Endothelial cell (in vitro differentiated cells): ENCODE measurements at places on chromosomes 5 and 9. TPM values are rescaled to one million over a fixed set of nuclear protein-coding genes. Genes with fewer than 3 reads are reported as not detected.

The PRDM9 gene
- not detected for total RNA-seq

DNA sequence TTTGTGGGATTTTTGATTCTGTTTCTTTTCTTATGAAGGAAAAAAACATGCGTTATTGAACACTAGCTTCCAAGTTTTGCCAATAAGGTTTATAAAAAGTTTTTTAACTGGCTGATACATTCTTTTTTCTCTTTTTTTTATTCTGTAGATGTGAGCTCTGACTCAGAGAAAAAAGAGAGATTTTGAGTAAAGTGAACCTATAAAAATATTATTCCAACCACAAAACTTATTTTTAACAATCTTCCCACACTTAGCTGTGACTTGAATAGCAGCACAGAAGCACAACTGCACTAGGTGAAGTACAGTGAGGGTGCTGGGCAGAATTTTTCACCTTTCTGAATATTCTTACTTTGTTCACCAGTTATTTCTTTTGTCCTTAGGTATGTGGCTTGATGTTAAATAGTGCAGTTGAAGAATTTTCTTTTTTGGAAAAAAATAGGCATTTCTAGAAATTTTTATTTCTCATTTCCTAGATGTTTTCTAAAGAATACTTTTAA lies 41.6 kb downstream of the CHSY3 start:
- DNase-seq = no peak

The PCDHB2 gene
- total RNA-seq = 44.9 TPM

The BARHL1 gene
- total RNA-seq = 2.4 TPM

The PLAC8L1 gene
- total RNA-seq = 0.80 TPM

The UGT3A1 gene
- 0.85 TPM for total RNA-seq

DNA sequence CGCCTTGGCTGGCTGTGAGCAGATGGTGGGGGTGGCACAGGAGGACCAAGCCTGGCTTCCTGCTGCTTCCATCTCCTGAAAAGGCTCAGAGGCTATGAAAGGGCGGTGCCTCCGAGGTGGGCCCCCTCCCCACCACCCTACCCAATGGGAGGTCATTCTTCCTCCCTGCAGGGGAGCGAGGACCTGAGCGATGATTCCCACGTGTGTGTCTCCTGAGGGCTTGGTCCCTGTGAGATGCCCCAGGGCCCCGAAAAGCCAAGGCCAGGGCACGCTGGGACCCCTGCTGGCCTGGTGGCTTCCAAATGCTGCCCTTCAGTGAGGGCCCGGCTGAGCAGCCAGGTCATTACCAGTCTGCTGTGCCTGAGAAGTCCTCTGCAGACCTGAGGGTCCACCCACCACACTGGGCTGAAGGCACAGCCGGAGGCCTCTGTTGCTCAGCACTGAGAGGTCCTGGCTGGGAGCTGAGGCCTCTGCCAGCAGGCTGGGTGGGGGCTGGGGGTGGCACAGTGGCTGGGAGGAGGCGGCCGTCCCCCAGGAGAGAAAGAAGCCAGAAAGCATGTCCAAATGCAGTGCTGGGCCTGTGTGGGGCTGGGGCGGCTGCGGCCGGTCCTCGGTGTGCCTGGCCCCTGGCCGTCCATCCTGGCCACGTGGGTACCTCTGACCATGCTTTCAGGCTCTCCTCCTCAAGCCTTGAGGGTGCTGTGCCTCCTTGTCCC lies 14.0 kb upstream of the SLC6A19 start:
- no peak for DNase-seq

The NPR2 gene
- total RNA-seq = 30.8 TPM

The ARHGEF28 gene
- 1.5 TPM for total RNA-seq

- no peak for DNase-seq
These were observed 149.7 kb downstream of the ENC1 start for GRCh38 chr5:74490814-74491213.

- no peak for DNase-seq
These were observed 54.9 kb downstream of the DUSP1 start for GRCh38 chr5:172715931-172716682.

The NOXA1 gene
- total RNA-seq = 0.36 TPM

GRCh38 chr5:95035891-95036685 lies 248.8 kb downstream of the MCTP1 start:
- no peak for DNase-seq

GRCh38 chr9:33193818-33194217 lies 26.7 kb upstream of the B4GALT1 start:
- DNase-seq = no peak

GRCh38 chr5:19988457-19988856 lies 457 bp upstream of the CDH18 start:
- DNase-seq = no peak

- no peak for DNase-seq
These were observed 604.5 kb downstream of the ISL1 start for GRCh38 chr5:51987669-51988209.

DNA sequence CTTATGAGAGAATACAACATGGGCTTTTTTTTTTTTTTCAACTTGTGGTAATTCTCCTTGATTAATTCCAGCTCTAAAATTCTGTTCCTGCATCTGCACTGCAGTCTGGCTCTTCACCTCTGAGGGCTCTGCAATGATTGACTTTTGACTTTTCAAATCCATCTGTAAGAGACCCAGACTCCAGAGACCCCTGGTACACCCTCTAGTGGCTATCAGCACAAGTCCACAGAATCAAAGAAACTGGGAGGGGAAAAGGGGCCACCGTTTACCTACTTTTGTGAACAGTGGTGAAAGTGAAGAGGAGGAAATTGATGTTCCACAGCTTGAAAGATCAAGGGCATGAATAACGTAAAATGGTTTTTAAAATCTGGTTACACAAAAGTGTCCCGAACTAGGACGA lies 151.6 kb downstream of the SLIT3 start:
- peak; percentile 15 for DNase-seq

- DNase-seq = no peak
These were observed 207.0 kb upstream of the PANK3 start for GRCh38 chr5:168786147-168786546.

- no peak for DNase-seq
These were observed 734.8 kb downstream of the TLE1 start for GRCh38 chr9:80954521-80954920.

- DNase-seq = no peak
These were observed 22.7 kb downstream of the GRIA1 start for GRCh38 chr5:153513156-153513555.

DNA sequence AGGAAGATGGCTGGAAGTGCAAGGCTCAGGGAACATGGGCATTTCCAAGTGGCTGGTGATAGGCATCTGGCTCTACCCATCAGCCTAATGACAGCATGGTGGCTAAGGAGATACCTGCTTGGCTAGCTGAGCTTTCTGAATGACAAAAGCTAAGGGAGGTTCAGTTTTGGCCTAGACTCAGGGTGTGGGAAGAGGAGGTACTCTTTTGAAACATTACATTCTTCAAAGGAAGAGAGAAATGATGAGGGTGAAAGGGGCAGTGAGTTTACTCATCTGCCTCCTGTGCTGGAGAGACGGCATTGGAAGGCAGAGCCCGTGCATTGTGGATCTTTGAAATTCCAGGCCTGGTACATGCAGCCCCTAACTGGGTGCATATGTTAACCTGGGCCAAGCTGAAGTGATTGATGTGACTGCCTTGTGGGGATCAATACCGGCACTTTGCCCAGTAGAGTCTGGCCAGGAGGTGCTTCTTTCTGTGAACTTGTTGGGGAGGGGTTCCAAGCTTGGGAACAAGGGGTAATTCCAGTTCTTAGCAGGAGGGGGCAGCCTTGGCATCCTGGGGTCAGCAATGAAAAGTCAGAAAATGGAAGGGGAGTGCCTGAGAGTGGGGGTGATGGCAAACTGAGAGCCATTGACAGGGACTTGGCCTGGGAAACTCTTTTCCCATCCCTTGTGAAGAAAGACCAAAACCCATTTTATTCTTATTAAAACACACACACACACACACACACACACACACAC lies 108.6 kb downstream of the ACER2 start:
- peak; percentile 58 for DNase-seq

- DNase-seq = peak; percentile 88
These were observed 3.9 kb downstream of the ACSL6 start for GRCh38 chr5:132007399-132008162.

The HTR1A gene
- total RNA-seq = not detected

GRCh38 chr9:121607434-121608167 lies 43.8 kb upstream of the DAB2IP start:
- DNase-seq = no peak

The ANKDD1B gene
- total RNA-seq = 0.31 TPM

The ZBTB34 gene
- 22.9 TPM for total RNA-seq

The ZNF367 gene
- total RNA-seq = 2.2 TPM

The SPAG8 gene
- total RNA-seq = 0.59 TPM

DNA sequence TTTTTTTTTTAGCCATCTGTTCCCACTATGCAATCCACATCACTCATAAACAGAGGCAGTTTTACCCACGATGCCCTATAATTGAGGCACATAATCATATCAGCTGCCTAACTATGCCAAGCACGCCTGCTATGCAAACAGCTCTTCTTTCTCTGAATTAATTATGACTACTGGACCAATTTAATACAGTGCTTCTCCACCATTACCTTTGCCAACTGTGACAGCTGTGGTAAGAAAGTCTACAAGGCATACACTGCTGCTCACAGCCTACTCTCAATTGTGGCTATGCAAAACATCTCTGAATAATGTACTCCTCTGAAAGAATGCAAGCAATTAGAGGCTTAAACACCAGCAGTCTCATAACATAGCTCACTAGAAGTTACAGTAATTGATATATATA lies 97.1 kb downstream of the DTWD2 start:
- DNase-seq = no peak

DNA sequence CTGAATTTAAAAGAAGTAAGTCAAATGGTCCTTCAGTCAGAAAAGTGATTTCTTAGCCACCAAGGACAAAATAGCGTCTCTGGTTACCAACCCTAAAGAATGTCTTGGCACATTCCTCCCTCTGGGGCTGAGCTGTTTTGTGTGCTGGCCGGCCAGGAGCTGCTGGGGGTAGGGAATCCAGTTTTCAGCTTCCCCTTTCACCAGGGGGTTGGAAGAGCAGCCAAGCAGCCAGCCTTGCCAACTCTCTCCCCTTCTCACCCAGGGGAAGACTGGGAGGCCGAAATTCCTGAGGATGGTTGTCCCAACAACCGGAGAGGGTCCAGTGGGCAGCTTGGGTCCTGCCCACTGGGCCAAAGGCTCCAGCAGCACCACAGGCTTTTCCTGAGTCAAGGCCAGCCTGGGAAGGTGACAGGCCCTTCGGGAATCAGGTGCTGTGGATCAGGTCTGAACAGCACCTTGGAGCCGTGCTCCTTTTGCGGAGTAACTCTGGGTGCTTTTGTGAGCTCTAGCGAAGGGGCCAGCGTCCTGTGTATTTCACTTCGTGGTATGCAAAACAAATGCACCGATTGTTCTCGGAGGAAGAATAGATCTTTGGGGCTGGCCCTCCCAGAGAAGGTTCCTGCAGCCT lies 4.2 kb downstream of the WWC1 start:
- DNase-seq = peak; percentile 62

- no peak for DNase-seq
These were observed 124.6 kb downstream of the PAM start for GRCh38 chr5:102879741-102880140.

The RNF44 gene
- 103 TPM for total RNA-seq

DNA sequence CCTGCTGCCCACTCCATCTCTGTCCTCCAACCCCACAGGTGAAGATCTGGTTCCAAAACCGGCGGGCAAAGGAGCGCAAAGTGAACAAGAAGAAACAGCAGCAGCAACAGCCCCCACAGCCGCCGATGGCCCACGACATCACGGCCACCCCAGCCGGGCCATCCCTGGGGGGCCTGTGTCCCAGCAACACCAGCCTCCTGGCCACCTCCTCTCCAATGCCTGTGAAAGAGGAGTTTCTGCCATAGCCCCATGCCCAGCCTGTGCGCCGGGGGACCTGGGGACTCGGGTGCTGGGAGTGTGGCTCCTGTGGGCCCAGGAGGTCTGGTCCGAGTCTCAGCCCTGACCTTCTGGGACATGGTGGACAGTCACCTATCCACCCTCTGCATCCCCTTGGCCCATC lies 6.4 kb upstream of the SLC6A7 start:
- DNase-seq = no peak

DNA sequence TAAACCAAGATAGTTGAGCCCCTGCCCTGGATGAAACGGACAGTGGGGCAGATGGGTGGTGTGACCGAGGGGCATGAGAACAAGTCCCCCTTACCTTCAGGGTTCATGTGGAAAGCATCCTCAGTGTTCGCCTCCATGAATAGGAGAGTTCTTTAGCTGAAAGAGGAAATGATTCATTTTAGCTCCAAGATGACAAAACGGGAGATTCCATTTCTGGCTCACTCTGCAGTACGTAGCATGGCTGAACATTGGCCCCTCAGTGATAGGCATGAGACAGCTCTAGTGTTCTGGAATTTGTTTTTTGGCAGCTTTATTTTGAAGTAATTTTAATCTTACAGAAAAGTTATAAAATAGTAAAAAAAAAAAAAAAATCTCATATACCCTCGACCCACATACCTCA lies 70.2 kb upstream of the AGXT2 start:
- no peak for DNase-seq

DNA sequence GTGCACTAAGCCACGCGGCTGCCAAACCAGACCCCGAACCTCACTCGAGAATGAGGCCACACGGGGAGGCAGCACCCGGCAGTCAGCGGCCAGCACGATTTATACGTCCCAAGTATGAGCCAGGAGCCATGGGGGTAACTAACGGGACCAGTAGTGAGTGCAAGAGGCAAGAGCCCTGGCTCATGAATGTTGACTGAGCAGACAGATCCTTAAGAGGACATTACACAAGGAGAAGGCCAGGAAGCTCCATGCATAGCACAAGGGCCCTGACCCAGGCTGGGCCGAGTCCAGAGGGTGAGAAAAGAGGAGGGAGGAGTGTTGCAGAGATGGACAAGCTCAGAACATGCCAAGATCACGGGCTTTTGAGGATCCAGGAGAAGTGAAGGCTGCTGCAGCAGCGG lies 58.6 kb upstream of the PHYKPL start:
- no peak for DNase-seq

DNA sequence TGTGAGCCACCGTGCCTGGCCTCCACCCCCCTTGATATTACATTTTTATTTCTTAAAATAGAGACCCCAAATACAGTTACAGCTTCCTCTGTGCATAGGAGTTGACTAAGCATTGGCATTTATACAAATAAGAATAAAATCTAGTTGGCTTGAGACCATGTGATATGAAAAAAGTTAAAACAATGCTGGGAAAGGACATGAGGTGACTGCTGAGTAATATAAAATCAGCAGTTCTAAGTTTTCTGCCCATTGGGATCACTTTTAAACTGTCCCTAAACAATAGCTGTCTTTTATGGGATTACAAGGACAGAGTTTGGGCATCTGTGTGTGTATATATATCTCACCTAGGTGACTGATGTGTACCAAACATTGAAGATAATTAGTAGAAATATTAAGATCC lies 96.6 kb downstream of the UBE2R2 start:
- no peak for DNase-seq

- no peak for DNase-seq
These were observed 9.3 kb downstream of the CLPTM1L start for GRCh38 chr5:1335540-1336095.
